Dermis microvascular lymphatic vessel endothelial cell (primary cell): ENCODE measurements at places on chromosomes 16 and 17. TPM values are rescaled to one million over a fixed set of nuclear protein-coding genes. Genes with fewer than 3 reads are reported as not detected.

Gene WFDC1
- total RNA-seq: not detected in 2 replicates

Gene CRISPLD2
- total RNA-seq: under 0.01 and 0.13 TPM in 2 replicates

Gene MT3
- not detected in 2 replicates for total RNA-seq

Gene SLC4A1
- not detected in 2 replicates for total RNA-seq

Gene ASPHD1
- total RNA-seq: 0.25 and 0.26 TPM in 2 replicates

Gene FAM83G
- total RNA-seq: 7.2 and 11.3 TPM in 2 replicates

Gene WFIKKN2
- total RNA-seq: under 0.01 TPM in 1 of 2 replicates, not detected in the other

Gene HBM
- not detected in 2 replicates for total RNA-seq

Gene CCDC154
- 0.13 TPM in 2 replicates for total RNA-seq

Gene XYLT1
- total RNA-seq: 0.51 and 1.0 TPM in 2 replicates

Gene CNGB1
- total RNA-seq: not detected in 2 replicates

Gene ACACA
- total RNA-seq: 30.6 and 41.2 TPM in 2 replicates

Gene CCL22
- not detected in 2 replicates for total RNA-seq

Gene GINS2
- total RNA-seq: 3.4 and 6.2 TPM in 2 replicates

Gene CETP
- total RNA-seq: 12.3 and 12.8 TPM in 2 replicates

Gene CNTNAP1
- total RNA-seq: 11.5 and 13.6 TPM in 2 replicates

Gene HOXB13
- not detected in 2 replicates for total RNA-seq

Gene CBFA2T3
- under 0.01 TPM in 1 of 2 replicates, not detected in the other for total RNA-seq

Gene C17orf67
- 2.6 and 10.6 TPM in 2 replicates for total RNA-seq

Gene CSF3
- 0.13 and 0.90 TPM in 2 replicates for total RNA-seq

Gene KRT32
- total RNA-seq: not detected in 2 replicates

Gene PTRH2
- 22.0 and 31.6 TPM in 2 replicates for total RNA-seq

Gene KIF18B
- 1.4 and 2.3 TPM in 2 replicates for total RNA-seq

Gene TBC1D28
- total RNA-seq: not detected in 2 replicates

Gene MYL4
- total RNA-seq: 0.76 and 0.90 TPM in 2 replicates

Gene MYH1
- not detected in 2 replicates for total RNA-seq

Gene SAMD14
- total RNA-seq: 2.8 and 6.8 TPM in 2 replicates

Gene HSD17B1
- 0.38 and 0.39 TPM in 2 replicates for total RNA-seq

Gene PIPOX
- total RNA-seq: 1.1 and 1.2 TPM in 2 replicates

Gene RNF135
- 0.77 and 1.1 TPM in 2 replicates for total RNA-seq

Gene CHTF8
- 60.8 and 85.3 TPM in 2 replicates for total RNA-seq
